ENCODE measurements at places on chromosomes 7 and 10. TPM values are rescaled to one million over a fixed set of nuclear protein-coding genes. Genes with fewer than 3 reads are reported as not detected.

DNA sequence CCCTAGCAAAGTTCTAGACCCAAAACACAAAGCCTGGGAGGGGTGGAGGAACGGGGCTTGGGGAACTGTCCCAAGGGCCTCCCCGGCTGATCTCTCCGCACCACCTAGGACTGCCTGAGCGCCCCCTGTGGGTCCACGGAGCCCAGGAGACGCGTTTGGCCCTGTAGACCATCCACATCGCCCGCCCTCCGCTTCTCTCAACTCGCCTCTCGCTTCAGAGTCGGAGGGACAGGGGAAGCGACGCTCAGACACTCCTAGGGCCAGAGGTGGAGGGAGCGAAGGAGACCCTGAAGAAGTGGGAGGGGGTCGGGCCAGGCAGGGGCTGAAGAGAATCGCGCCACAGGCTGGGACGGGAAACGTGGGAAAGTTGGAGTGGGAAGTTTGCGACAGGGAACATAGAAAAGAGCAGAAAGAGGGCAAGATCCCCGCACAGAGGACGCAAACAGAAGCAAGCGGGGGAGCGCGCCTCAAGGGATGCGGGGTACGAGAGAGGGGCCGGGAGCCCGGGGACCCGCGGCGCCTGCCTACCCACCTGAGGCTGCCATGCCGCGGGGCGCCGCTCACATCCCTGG lies 378 bp downstream of the PIK3AP1 start:
- DNase-seq, result peak; percentile 14

The PRPS1L1 gene
- total RNA-seq, result not detected

The IRF5 gene
- total RNA-seq, result 13.5 TPM

The CTTNBP2 gene
- total RNA-seq, result not detected

GRCh38 chr10:114869520-114869892 lies 47.9 kb downstream of the FHIP2A start:
- no peak for DNase-seq

The RNF148 gene
- total RNA-seq, result not detected

DNA sequence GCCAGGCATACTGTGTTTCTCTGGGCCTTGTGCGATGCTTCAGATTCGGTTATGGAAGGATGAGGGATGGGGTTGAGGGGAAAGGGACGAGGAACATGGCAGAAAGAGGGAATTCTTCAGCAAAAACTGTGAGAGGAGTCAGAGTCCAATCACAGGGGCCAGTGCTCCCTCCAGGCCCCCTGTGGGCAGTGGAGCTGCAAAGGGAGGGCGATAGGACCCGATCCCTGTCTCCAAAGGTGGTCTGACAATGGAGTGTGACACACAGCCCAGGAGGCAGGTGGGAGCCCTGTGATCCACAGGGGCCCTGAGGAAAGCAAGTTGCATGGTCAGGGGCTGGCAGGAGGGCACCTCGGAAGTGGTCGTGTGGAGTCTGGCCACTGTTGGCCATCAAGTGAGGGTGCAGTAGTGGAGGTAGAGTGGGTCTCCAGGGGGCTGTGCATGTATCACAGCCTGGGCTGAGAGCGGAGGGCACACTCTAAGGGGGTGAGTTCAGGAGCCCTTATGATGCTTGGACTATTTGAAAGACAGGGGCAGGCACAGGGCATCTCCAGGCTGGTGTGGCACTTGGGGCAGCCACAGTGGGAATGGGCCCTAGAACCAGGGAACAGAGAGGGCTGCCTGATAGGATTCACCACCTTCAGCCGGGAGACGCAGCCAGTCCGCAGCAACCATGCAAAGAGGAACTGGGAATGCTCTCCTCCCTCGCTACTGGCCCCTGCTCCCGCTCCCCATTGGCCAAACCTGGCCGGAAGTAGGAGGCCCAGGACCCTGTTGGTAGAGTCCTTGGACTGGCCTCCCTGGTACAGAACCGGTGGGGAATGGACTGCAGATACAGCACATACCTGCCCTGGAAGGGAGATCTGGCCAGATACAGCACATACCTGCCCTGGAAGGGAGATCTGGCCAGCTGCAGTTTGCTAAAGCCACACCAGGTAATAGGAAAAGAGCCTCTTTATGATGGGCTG lies 115.9 kb downstream of the ADCY1 start:
- DNase-seq, result no peak

- no peak for DNase-seq
These were observed 4.3 kb upstream of the PPIF start for GRCh38 chr10:79342811-79343561.

- DNase-seq, result no peak
These were observed at the start of gene DNAH11 for GRCh38 chr7:21542891-21543527. DNAH11 (plus strand) TSS chr7:21543039; CDS start chr7:21543246, 207 bp downstream.

DNA sequence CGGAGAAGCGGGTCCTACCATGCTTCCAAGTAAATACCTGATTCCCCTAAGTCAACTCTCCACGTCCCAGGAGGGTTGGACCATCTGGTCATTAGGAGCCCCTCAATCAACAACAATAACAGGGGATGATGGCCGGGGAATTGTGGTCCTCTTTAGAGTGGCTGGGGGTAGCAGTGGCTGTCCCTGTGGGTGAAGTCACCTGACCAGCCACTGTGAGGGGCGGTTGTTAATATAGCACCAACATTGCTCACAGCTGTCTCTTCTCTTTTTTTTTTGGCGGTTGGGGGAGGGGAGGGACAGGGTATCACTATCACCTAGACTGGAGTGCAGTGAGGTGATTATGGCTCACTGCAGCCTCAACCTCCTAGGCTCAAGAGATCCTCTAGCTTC lies 67.9 kb downstream of the SPDYE5 start:
- no peak for DNase-seq

- no peak for DNase-seq
These were observed 85.5 kb downstream of the GLRX3 start for GRCh38 chr10:130221456-130222375.
